A172 (cell line): ENCODE measurements at places on chromosomes 5 and 9. TPM values are rescaled to one million over a fixed set of nuclear protein-coding genes. Genes with fewer than 3 reads are reported as not detected.

- no peak for DNase-seq
These were observed 287.1 kb downstream of the SLIT3 start for GRCh38 chr5:169013846-169014245.

DNA sequence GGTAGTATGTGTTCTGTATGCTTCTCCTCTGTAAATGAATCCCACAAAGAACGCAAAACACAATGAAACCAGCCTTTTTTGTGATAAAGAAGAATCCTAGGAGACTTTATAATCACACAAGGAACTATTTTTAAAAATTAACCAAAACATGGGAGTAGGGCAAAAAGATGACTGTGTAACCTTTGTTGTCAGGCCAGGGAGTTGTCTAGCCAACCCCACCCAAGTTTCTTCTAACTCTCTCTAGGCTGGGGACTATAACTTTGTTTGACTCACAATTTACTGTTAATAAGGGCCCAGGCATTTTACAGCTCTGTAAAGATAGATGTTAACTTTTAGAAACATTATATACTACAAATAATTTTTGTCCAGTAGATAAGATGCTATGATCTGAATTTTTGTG, 176.1 kb downstream of the ADAMTS12 start:
- DNase-seq, result no peak

- DNase-seq, result no peak
These were observed 150.3 kb upstream of the ADRA1B start for GRCh38 chr5:159765760-159766517.

DNA sequence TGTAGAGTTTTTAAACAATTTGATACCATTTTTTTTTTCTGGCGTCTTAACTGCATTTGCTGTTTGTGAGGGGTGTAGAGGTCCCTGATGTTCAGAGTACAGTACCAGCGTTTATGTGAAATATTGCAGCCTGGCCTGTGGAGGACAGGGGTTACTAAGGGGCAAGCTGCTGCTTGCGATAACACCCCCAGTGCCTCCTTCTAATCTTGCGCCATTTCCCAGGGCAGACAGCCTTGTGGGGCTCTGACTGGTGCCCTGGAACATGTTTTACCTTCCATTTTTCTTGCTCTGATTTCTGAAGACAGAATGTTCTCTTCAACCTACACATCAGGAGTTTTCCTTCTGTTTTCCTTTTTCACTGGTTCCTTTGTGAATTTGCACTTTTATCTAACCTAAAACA, 142.9 kb downstream of the DOCK8 start:
- no peak for DNase-seq

- DNase-seq, result peak; percentile 81
These were observed 48.5 kb downstream of the PLGRKT start for GRCh38 chr9:5389109-5389732.

DNA sequence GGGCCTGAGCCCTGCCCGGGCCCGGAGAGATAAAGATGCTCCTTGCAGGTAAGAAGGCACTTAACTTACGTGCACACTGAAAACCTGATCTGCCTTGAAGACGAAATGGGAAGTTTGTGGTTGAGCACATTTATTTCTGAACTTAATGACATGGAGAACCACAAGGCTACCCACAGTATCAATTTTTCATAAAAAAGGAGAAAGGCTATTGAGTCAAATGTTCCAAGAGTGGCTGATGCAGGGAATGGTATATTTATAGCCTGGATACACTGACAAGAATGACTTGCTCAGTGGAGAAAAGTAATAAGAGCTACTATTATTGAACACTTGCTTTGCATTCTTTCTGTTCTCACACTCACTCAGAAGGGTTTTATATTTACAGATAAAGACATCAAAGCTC, 419.3 kb downstream of the ACTL7B start:
- DNase-seq, result no peak

Gene COQ4
- 68.4 and 70.0 TPM in 2 replicates for total RNA-seq

Gene LSM11
- total RNA-seq, result 6.0 and 8.7 TPM in 2 replicates

Gene BRINP1
- not detected in 2 replicates for total RNA-seq

Gene NUTM2G
- total RNA-seq, result not detected in 2 replicates

Gene PCDHGA2
- 0.57 and 1.1 TPM in 2 replicates for total RNA-seq
